Activated CD8-positive, alpha-beta memory T cell treated with anti-CD3 and anti-CD28 coated beads for 48 hours (primary cell): ENCODE measurements at places on chromosomes 12 and 14.

DNA sequence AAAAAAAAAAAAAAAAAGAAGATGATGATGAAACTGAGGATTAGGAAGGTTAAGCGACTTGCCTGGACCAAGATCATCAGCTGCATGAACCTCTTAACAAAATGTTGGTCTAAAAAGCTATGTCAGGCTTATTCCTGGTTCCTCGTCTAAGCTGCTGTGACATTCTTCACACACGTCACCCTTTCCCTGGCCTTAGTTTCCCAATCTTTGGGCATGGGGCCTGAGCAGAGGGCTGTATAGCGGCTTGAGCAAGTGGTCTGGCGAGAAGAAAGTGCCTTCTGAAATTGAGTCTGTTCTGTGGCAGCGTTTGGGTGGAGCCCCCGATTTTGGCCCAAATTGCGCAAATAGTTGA, 58.7 kb upstream of the CCND2 start:
- no peak for DNase-seq

DNA sequence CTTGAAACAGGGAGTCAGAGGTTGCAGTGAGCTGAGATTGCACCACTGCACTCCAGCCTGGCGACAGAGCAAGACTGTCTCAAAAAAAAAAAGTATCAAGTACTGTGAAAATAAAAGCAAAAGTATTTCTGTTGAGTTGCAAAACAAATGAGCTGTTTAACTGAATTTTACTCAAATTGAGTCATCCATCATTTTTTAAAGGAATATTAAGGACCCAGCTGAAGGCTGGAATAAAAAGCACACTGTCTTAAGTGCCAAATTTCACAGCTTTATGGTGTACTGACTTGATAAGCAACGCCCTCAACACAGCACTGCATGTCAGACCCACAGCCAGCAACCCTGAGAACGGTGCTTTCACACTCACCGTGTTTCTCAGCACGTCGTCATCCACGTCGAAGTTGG, 57.9 kb downstream of the AMN start:
- no peak for DNase-seq

- DNase-seq, result no peak
Measured at GRCh38 chr14:78083837-78084236, 86.3 kb upstream of the NRXN3 start.

- DNase-seq, result no peak
Measured at GRCh38 chr12:114491916-114492315, 86.0 kb upstream of the TBX5 start.

DNA sequence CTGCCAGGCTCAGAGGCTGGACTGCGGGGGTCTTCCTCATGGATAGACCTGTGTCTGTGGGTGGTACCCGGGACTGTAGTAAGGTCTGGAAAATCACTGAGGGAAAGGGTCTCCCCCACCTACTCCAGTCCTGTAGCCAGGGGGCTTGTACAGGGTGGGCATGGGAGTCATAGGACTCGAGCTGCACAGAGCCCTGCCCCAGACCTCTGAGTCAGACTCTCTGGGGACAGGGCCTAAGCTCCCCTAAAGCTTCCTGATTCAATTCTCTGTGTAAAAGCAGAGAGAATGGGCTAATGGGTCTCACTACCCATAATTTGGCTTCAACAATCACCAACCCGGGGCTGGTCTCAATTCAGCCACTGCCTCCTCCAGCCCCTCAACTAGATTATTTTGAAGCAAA, 27.0 kb downstream of the LRTM2 start:
- DNase-seq, result no peak

- no peak for DNase-seq
Measured at GRCh38 chr12:124469193-124469888, 98.1 kb downstream of the NCOR2 start.

- no peak for DNase-seq
Measured at GRCh38 chr14:72547999-72548398, 345.9 kb downstream of the DPF3 start.

DNA sequence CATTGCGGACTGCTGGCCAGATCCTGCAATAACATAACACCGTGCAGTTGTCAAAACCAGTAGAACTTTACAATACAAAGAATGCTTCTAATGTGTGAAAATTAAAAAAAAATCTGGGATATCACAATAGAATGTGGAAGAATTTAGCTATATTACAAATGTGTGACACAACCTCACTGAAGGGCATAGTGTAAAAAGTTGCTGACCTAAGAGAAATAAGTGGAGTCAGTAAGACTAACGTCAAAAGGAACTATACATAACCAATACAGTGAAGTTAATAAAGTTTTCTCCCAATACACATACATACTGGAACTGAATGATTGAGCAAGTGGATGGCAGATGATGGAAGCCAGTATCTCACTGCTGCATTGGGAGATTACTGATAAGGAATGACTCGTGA, 12.4 kb downstream of the OR6C74 start:
- no peak for DNase-seq

GRCh38 chr14:92489394-92490238, 24.0 kb upstream of the RIN3 start:
- no peak for DNase-seq

DNA sequence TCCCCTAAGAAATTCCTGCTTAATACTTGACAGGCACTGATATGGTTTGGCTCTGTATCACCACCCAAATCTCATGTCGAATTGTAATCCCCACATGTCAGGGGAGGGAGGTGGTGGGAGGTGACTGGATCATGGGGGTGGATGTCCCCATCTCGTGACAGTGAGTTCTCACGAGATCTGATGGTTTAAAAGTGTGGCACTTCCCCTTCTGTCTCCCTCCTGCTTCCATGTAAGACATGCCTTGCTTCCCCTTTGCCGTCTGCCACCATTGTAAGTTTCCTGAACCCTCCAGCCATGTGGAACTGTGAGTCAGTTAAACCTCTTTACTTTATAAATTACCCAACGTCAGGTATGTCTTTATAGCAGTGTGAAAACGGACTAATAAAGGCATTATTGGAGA, 198.0 kb downstream of the FOXN3 start:
- no peak for DNase-seq

DNA sequence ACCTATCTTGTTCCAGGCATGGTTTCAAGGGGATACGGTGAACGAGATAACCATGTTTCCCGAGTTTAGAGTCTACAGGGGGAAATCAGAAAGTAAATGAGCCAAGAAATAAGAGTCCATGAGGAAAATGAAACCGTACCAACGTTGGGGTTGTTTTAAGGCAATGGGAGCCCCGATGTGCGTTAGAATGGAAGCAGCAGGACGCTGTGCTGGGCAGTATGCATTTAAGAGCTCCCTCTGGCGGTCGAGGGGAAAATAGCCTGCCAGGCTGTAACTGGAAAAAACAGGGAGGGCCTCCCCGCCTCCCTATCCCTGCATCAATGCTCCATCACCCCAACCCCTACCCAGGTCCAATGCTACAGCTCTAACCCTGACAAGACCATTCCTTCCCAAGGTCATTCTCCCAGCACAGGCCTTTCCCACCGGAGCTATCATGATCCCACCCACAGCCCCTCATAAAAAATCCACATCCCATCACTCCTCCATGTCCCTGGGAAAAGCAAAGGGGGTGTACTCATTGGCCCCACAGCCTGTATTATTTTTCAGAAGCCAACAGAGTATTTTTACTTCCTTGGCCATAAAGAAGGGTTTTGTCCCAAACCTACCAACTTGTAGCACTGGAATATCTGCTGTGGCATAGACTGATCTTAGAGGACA, 226.3 kb upstream of the NOS1 start:
- peak; percentile 2 for DNase-seq

DNA sequence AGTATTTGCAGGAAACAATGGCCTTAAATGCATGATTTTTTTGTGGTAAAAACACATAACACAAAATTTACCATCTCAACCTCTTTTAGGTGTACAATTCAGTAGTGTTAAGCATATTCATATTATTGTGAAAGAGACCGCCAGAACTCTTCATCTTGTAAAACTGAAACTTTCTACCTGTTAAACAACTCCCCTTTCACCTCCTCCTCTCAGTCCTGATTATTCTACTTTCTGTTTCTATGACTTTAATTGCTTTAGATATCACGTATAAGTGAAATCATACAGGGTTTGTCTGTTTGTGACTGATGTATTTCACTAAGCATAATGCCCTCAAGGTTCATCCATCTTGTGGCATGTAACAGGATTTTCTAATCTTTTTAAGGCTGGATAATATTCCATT, 353.4 kb downstream of the ADAMTS20 start:
- no peak for DNase-seq

DNA sequence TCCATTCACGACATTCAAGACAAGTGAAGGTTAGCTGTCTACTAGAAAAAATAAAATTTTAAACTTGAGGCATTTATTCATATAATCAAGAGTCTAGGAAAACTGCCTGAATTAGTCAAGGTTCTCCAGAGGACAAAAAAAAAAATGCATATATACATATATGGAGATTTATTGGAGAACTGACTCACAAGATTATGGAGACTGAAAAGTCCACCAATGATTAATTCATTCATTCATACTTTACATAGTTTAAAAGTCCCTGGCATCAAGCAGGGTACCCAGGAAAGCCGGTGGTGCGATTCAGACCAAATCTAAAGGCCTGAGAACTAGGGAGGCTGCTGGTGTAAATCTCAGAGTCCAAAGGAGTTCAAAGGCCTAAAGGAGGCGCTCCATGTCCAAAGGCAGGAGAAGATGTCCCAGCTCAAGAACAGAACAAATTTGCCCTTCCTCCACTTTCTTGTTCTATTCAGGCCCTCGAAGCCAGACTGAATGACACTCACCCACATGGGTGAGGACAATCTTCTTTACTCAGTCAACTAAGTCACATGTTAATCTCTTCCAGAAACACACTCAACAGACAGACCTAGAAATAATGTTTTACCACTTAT, 64.3 kb downstream of the ANKS1B start:
- DNase-seq, result no peak

- DNase-seq, result no peak
Measured at GRCh38 chr12:131642771-131643170, 68.1 kb upstream of the SFSWAP start.

DNA sequence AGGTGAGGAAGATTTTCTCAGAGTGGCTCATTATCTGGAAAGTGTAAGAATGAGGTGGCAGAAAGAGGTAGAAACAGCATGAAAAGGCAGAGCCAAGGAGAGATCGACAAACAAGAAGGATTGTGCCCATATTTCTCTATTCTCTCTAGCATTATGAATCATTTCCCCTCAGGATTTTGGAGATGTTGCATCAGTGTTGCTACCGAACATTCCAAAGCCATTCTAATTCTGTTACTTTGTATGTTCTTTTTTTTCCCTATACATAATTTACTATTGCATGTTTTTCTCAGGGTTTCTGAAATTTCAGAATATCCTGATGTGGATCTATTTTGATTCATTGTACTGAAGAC, 61.4 kb downstream of the KICS2 start:
- DNase-seq, result no peak

GRCh38 chr12:130632642-130633041, 83.5 kb downstream of the RIMBP2 start:
- no peak for DNase-seq

DNA sequence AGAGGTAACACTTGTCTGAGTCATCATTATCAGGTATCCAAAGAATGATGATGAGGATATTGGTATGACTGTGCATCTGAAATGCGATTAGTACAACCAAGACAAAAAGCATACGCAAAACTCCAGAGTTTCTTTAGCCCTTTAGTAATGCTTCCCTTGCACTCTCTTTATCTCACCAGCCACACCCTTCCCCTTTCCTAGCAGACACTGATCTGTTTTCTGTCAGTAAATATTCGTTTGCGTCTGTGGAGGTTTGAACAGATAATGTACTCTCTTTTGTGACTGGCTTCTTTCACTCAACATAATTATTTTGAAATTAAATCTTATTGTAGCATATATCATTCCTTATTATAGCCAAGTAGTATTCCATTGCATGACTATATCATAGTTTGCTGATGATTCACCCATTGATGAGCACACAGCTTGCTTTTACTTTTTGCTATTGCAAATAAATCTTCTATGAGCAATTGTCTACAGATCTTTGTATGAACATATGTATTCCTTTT, 775.7 kb downstream of the SLC6A15 start:
- DNase-seq, result no peak

GRCh38 chr14:33515441-33515840, 435.4 kb downstream of the EGLN3 start:
- no peak for DNase-seq

- DNase-seq, result no peak
Measured at GRCh38 chr12:12976366-12976765, 23.7 kb downstream of the HEBP1 start.

DNA sequence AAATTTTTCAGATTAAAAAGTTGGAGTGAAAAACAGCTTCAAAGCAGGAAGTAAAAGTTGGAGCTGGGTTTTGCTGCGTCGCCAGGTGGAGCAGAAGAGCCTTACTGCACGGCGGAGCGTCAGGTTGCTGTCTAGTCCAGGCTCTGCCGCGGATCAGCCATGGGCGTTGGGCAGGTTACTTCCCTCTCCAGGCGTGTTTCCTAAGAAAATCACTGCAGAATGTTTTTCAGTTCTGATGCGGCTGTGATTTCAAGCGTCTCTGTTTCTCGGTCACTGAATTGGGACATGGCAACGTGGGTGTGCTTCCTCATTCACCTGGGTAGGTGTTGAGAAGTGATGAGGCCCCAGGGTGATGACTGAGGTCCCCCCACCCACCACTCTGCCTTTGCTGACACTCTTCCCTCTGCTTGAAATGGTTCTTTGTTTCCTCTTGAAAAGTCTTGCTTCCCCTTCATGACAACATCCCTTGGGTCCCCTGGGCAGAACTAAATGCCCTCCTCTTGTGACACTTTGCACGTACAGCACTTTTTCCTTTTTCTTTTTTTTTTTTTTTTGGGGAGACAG, 7.6 kb downstream of the EVL start:
- no peak for DNase-seq

DNA sequence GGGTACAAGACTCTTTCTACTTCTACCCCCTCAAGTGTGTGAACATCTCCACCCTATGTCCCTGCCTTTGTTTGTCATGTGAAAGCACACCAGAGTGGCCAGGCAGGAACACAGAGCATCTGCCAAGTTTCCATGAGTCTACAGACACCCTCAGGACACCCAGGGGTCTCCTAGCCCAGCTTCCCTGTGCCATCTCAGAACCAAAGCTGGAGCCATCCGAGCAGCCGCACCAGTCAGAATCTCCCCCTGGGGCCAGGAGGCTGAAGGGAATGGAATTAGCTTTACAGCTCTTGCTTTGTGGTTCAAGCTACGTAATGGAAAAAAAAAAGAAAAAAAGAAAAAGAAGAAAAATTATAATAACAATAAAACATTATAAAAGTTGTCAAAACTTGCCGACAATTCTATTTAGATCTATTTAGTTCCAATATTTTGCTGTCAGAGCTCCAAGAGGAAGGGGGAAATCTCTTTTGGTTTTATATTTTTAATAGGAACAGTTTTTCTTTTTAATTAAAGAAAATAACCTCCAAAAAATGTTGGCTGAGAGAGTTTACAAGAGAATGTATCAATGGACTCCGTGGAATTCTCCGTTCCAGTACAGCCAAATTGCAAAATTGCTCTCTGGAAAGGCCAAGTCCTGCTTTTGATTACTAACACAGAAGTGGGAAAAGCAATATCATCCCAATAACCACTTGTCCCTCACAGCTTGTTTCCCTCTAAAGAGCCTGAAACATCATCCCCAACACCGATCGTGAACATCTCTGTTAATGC, 37.1 kb downstream of the TBX5 start:
- no peak for DNase-seq

DNA sequence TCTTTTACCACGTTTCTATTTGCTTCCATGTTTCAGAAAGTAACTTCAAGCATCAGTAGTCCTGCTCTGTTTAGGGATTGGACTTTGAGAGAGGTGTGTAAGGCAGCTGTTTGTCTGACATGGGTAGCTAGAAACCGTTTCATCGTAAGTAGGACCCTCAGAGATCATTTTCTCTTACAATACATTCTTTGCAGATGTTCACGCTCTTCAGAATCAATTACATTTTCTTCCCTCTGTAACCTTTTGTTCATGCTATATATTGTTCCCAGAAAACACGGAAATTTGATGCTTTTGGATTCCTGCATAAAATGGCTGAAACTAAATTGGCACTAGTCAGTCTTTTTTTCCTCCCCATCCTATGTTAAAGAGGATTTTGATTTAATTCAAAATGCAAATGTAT, 62.6 kb upstream of the AEBP2 start:
- DNase-seq, result no peak
